Tongue (tissue), 3 donors: ENCODE measurements at places on chromosomes 2 and 18.

GRCh38 chr2:223944166-223944702, 901 bp downstream of the WDFY1 start:
- DNase-seq, result peak; percentile 45

DNA sequence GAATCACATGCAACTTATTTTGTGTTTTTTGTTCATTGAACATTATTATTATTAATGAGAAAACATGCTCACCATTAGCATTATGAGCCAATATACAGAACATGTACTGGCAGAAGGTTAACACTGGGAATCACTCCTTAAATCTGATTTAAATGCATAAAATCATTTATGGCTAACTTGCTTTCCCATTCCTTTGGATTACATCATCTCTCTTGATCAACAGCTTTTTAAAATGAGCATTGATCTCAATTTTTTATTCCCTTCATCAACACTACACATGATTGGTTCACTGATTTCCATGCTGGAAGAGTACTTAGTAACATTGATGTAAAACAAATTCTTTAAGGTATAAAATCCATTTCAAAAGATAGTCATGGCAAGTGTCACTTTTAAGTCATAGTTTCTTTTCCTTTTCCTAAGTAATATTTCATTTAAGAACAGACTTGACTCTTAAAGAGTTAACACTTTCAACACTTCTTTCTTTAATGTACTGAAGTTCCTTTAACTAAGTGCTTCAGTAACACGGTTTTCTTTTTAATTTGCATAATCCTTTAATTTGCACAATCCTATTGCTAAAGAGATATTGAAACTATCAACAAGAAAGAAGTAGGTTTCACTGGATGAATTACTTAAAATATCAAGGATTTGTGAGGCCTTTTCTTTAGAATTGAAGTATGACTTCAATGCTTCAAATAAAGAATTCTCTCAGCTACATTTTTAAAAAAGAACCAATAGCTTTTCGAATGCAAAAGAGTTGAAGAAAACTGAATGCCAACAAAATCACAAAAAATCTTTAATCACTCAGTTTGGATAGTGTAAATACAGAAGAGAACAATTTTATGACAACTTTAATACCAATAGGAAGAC, 24.9 kb upstream of the BUB1 start:
- DNase-seq, result no peak

GRCh38 chr2:237669283-237669627, 41.9 kb downstream of the LRRFIP1 start:
- no peak for DNase-seq

DNA sequence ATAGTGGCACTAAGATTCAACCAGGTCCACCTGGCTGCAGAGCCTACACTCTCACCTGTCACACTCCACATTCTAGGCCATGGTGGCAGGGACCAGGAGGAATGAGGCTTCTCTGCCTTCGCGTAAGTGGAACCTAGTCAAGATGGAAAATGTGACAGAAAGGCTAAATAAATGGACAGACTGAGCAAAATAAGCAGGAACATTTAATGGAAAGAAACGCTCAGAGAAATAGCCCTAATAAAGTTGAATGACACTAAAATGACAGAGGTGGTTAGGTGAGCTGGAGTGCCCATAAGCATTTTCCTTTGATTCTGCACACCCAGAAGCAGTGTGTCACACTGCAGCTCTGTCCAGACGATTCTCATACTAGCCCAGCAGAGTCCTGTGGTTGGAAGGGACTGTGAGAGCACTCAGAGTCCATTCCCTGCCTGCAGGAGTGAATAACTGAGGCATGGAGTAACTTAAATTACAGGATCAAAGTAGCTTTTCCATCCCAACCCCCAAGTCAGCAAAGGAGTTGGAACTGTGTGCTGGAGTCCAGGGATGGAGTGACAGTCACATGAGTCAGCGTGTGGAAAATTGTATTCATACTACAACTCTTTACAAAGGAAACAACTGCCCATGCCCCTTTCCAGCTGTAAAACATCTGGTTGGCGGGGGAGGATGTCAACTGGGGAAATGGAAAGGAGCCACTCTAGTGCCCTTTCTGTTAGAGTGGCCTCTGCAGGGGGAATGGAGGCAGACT, 105.4 kb upstream of the LGALSL start:
- peak; percentile 59 for DNase-seq

GRCh38 chr18:11078491-11078890, 70.9 kb downstream of the PIEZO2 start:
- DNase-seq, result peak; percentile 35

- DNase-seq, result no peak
Observed at GRCh38 chr2:202006301-202006700, 27.4 kb upstream of the FZD7 start.

DNA sequence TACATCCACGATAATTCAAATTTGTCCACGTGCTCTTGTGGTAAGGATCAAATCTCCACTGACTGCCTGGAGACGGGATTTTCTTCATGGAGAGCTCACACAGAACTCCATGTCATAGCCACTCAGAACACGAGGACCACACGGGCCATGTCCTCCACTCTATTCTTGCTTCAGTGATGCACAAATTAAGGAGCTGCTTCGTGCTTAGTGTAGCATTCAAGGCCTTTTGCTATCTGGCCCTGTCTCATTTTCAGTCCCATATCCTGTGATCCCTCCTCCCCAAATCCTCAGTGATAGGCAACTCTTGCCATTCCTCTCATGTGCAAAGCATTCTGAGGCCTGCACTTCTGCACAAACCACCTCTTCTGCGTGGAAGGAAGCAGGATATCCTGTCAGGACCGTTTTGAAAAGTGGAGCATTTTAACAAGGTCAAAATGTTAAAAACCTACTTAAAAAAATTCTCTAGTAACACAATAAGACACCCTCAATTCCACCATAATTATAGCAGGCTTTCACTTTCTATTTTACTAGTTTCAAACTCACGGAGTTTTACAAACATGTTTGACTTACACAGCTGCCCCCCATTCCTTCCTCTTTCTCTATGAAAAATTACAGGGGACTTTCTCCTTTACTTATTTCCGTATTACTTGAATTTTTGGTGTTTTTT, 35.2 kb downstream of the ST3GAL5 start:
- no peak for DNase-seq

- no peak for DNase-seq
Observed at GRCh38 chr18:7775128-7775527, 208.0 kb downstream of the PTPRM start.

DNA sequence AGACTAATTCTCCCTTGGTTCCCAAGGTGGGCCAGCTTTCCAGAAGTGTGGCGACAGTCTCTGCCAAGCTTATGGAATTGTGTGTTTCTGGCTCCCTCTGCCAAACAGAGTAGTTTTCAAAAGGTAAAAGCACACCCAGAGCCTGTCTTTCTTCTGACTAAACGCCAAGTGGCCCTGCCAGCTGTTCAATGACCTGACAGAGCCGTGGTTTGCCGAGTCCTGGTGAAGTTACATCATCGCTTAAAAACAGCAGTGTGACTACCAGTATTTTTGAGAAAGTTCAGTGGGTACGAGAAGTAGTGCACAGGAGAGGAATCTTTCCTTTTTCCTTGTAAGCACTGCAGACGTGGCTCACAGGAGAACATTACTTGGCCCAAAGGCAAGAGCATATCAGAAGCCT, 1.9 kb downstream of the PER2 start:
- DNase-seq, result peak; percentile 73

GRCh38 chr18:61322265-61322873, 10.9 kb upstream of the CDH20 start:
- peak; percentile 45 for DNase-seq

DNA sequence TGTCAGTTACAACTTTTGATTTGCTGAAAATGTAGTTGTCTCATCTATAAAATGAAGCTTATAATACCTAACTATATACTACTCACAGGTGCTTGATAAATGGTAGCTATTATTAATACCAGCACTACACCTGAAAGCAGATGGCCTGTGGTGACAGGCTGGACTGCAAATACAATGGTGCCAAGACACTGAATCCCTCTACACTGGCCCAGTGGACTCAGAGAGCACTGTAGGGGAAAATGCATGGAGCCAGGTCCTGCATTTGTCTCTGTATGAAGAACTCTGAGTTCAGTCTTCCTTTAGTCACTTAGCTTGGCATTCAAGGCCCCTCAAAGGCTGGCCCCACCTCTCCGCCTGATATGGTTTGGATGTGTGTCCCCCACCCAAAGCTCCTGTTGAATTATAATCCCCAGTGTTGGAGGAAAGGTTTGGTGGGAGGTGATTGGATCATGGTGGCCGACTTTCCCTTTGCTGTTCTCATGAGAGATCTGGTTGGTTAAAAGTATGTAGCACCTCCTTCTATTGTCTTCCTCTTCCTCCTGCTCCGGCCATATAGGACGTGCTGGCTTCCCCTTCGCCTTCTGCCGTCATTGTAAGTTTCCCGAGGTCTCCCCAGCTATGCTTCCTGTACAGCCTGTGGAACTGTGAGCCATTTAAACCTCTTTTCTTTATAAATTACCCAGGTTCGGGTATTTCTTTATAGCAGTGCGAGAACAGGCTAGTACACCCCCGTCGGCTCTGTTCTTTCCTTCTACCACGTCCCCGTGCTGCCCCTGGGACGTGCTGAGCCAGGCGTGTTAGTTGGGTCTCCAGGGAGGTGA, 11.1 kb upstream of the NTSR2 start:
- no peak for DNase-seq

GRCh38 chr2:121377646-121378045, 92.6 kb upstream of the TFCP2L1 start:
- DNase-seq, result no peak

GRCh38 chr18:46040033-46040746, 31.9 kb downstream of the PSTPIP2 start:
- no peak for DNase-seq

DNA sequence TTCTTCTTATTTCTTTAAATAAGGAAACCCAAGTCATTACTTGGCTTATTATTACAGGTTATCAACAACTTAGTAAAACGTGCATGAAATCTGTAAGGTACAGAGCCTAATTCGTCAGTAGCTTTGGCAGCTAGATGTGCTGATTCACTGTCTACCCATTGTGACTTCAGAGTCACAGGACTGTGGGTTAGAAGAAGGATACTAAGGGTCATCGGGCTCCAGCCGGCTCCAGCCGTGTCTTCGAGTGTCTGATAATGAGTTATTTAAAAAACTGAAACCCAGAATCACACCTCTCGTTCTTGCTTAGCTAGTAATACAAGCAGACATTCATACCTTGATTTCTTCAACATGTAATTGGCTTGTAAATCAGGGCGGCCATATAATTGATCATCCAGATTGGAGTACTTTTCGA, 170.5 kb downstream of the FMNL2 start:
- DNase-seq, result no peak

- no peak for DNase-seq
Observed at GRCh38 chr2:221120643-221121042, 451.5 kb downstream of the EPHA4 start.

DNA sequence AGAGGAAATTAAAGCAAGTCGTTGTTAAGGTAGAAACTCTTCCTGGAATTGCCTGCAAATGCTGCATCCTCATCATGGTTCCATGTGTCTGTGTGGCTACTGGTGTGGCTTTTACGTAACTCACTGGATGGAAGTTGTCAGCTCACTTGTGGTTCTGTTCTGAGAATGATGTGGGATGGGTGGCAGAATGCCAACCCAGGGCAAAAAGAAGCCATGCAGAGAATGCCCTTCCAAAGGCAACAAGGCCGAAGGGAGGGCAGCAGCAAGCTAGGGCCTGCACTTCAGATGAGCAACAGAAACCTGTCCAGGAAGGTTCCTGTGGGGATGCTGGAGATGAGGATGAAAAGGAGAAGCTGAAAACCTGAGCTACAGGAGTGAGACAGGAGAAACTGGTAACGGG, 10.4 kb upstream of the NAPG start:
- DNase-seq, result no peak

GRCh38 chr2:50575232-50575631, 456.7 kb downstream of the NRXN1 start:
- no peak for DNase-seq
